Stimulated activated CD4-positive, alpha-beta T cell treated with anti-CD3 and anti-CD28 coated beads, Interleukin-2, amount 100 ng/mL, for 24 hours (primary cell): ENCODE measurements at places on chromosomes 3 and 15.
A peak's percentile ranks its signal among the peaks of the same experiment; 100 is the strongest.

- DNase-seq: no peak
Observed at GRCh38 chr3:76474632-76475031, 565.3 kb upstream of the ROBO2 start.

DNA sequence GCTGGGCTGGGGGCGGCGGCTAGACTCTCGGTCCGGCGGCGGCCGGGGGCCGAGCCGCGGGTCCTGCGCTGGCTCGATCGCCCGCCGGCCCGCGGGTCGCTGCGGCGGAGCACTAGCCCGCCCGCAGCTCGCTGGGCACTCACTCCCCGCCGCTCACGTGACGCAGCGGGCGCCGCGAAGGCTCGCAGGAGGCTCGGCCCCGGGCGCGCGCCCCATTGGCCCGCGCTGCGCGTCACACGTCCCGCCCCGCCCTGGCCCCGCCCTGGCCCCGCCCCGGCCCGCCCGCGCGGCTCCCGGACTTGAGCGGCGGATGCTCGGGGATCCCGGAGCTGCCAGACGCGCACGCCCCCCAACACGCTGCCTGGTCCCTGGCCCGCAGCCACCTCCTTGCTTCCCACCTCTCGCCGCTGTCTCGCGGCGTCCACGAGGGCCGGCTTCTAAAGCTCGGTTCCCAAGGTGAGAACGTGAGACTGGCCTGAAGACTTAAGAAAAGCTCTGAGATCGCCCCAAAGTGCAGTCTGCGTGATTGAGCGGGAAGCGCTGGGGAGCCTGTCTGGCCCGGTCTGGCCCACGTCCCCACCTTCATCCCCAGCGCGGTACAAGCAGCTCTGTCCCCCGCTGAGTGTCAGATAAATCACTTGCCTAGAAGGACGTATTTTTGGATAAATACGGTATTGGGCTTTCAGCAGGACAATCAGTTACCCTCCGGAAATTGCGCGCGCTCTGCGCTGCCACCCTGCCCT lies at the start of gene KLF15:
Gene KLF15, minus strand, starts transcription at position 114 of the 743 bp plus-strand sequence. CDS start 4,486 bp downstream, outside the sequence.
- peak; percentile 83 for DNase-seq

- DNase-seq: no peak
Observed at GRCh38 chr15:87747087-87747486, 509.5 kb downstream of the NTRK3 start.

GRCh38 chr3:154954757-154955156 lies 125.4 kb upstream of the MME start:
- DNase-seq: no peak

- no peak for DNase-seq
Observed at GRCh38 chr3:175612487-175613196, 753.5 kb downstream of the NAALADL2 start.

DNA sequence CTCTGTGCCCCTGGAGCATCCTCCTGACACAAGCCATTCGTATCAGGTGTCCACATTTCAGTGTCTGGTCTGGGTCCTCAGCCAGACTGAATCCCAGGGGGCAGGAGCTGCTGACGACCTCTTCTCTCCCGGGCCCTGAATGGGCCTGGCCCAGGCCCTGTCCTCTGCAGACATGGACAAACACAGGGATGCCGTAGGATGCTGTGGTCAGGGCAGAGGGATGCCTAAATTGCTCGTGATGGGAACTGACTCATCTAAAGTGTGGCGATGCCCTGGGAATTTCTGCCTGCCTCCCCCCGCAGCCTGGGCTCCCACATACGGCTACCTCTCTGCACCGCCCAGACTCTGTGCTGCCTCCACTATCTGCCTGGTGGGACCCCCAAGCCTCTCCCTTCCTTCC lies 58.5 kb upstream of the CTSH start:
- no peak for DNase-seq

- DNase-seq: no peak
Observed at GRCh38 chr3:71152892-71153265, 430.6 kb downstream of the FOXP1 start.

DNA sequence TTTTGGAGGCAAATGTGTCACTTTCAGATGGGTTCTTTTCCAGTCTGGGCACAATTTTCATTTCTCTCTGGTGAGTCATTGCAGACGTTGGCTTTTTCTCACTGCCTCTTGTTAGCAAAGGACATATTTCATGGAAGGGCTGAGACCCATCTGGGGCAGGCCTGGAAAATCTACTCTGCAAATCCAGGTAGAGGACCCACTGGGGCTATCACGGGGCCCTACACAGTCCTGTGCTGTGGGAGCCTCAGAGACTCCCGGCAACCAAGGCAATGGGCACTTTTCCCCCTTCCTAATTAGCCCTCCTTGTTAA lies 58.0 kb downstream of the HRH1 start:
- DNase-seq: no peak

DNA sequence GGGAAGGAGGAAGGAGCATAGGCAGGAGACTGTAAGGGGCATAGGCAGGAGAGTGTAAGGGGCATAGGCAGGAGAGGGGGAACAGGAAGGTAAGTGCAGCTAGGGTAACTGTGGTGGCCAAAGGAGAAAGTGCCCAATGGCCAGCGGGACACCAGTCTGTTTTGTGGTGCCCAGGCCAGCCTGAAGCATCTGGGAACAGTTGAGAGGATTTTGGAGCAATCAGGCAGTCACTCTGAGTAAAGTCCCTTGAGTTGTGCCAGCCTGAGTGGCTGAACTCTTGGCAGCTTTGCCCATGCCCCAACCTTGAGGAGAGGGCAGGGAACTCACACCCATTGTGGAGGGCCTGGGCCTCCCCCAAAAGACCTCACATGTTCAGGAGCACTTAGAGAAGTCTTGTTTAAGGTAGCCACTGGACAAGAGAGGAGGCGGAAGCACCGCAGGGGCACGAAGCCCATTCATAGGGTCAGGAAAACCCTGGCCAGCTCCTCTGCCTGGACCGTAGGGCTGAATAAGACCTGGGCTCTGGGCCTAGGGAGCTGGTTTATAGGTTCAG lies 3.5 kb upstream of the TGM5 start:
- no peak for DNase-seq

DNA sequence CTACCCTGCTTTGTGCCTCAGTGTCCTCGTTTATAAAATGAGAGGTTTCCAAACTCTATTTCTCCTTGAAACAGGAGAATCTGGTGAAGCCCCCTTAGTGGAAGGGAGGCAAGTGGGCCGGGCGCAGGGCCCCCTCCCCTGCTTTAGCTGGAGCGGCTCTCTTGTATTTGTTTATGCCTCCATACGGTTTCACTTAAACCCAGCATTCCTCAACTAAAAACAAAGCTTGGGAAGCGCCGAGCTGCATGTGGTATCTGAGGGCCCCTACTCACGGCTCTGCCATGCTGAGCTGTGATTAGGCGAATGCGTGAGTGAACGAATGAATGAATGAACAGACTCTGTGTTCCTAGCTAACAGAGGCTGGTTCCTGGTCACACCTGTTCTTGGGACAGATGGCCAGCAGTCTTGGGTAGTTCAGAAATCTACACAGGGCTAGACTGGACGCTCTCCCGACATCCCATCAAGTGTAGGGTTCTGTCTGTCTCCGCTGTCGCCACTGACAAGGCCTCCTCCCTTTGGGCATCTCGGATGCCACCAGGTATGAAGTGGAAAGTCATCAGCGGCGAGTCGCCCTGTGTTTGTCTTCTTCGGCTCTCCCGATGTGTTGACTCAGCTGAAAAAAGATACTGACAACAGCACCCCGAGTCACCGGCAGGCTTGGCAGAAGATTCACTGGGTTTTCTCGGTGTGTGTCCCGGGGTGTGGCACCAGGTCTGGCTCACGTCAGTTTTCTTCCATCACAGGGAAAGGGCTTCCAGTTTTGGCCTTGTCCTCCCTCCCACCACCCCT lies 42.4 kb upstream of the VPS8 start:
- no peak for DNase-seq

GRCh38 chr3:33918126-33918756 lies 119.8 kb downstream of the PDCD6IP start:
- DNase-seq: no peak

GRCh38 chr3:16824081-16824696 lies 60.6 kb upstream of the PLCL2 start:
- DNase-seq: no peak

DNA sequence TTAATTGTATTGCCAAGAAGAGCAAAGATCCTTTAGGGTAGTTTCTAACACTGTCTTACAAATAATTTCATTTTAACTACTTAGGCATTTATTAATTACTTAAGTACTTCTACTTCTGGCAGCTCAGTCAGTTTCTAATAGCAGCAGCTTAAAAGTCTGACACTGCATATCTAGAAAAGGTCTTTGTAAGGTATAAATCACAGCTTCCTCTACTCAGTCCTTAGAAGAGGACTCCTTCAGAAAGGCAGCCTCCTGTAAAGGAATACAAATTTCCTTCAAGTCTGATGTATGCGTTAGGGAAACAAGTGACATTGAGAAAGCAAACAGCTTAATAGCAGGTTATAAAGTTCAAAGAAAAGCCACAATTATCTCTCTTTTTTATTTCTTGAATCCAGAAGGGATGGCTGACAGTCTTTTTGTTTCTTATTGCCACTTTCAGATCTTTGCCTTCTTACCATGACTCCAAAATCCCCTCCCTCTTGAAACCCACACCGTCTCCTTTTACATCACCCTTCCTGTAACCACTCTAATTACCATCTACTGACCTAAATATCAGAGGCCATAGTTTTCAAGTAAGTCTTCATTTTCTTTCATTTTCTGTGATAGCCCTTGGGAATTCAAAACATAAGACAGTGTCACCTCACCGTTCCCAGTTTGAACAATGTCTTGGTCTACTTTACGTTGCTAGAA lies 109.5 kb downstream of the CGGBP1 start:
- no peak for DNase-seq

DNA sequence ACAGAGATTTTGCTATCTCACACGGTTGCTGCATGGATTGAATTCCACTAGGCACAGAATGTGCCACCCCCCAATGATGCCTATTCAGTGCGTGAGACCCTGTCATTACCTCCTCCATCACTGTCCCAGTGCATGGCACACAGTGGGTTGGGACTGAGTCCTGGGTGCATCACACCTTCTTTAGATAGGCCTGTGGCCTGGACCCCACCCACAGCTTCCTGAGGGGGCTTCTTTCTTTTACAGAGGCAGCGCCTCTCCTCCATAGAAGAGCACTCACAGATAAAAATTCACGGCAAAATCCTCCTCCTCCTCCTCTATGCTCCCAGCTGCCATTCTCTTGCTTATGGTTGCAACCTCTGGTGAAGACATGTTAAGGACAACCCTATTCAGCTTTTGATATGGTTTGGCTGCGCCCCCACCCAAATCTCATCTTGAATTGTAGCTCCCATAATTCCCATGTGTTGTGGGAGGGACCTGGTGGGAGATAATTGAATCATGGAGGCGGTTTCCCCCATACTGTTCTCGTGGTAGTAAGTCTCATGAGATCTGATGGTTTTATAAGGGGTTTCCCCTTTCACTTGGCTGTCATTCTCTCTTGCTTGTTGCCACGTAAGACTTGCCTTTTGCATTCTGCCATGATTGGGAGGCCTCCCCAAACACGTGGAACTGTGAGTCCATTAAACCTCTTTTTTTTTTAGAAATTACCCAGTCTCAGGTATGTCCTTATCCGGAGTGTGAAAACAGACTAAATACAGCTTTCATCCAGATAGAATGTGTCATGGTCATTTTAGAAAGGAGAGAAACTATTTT lies 147.6 kb downstream of the KLF13 start:
- DNase-seq: peak; percentile 33

- DNase-seq: no peak
Observed at GRCh38 chr3:58386626-58387365, 46.8 kb downstream of the PDHB start.

- DNase-seq: no peak
Observed at GRCh38 chr3:168803536-168803935, 707.8 kb upstream of the GOLIM4 start.

DNA sequence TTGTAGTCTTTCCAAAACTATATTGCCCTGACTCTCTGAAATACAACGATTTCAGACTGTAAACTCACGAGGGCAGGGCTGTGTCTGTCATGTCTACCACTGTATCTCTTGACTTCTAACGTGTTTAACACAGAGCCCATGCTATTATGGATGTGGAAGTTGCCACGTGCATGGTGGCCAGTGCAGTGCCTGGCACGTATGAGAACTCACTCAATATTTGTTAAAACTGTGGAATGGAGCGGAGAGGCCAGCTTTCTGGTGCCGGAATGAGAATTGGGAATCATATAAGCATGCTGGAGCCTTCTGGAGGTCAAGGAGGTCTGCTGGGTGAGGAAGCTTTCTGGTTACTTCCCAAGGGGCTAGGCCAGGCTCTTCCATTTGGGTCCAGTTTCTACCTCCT lies 220.6 kb upstream of the LYSMD4 start:
- DNase-seq: no peak

GRCh38 chr3:71930056-71930991 lies 145.4 kb upstream of the PROK2 start:
- DNase-seq: no peak

- no peak for DNase-seq
Observed at GRCh38 chr15:68525815-68526214, 53.0 kb upstream of the CORO2B start.
